ENCODE measurements at places on chromosomes 2 and 18.

DNA sequence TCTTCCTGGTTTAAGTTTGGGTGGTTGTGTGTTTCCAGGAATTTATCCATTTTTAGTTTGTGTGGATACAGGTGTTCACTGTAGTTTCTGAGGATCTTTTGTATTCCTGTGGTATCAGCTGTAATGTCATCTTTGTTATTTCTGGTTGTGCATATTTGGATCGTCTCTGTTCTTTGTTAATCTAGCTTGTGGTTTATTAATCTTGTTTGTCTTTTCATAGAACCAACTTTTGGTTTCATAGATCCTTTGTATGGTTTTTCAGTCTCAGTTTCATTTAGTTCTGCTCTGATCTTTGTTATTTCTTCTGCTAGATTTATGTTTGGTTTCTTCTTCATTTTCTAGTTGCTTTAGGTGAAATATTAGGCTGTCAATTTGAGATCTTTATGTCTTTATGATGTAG, 202.4 kb upstream of the ZSWIM2 start:
- DNase-seq = no peak

DNA sequence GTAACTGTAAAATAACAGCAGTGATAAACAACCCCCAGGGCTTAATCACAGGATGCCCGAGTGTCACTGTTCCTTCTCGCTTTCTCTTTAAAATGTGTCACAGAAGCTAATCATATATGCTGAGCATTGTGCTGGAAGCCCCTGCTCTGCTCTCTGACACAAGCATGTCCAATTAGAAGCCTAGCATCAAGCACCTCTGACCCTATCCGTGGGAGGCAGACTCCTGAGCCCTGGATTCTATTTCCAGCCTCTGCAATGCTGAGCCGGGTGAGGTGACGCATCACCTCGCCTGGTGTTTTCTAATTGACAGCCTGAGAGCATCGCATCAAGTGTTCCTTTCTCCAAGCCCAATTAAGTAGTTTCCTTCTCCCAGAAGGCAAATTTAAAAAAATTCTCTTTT, 19.7 kb upstream of the SCG2 start:
- DNase-seq = no peak

DNA sequence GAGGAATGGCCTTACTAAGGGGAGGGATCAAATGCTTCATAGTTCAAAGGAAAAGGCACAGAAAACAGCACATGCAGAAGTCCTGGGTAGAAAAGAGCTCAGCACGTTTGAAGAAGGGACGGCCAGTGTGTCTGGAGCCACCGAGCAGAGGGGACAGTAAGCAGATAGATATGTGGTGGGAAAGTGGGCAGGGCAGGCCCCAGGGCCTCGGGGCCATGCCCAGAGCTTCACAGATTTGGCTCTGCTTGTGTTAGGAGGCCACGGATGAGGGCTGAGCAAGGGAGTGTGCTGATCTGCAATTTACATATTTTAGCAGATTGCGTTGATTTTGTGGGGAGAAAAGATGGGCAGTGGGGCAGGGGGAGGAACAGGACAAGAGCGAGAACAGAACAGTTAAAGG, 343.1 kb downstream of the LPIN1 start:
- no peak for DNase-seq

DNA sequence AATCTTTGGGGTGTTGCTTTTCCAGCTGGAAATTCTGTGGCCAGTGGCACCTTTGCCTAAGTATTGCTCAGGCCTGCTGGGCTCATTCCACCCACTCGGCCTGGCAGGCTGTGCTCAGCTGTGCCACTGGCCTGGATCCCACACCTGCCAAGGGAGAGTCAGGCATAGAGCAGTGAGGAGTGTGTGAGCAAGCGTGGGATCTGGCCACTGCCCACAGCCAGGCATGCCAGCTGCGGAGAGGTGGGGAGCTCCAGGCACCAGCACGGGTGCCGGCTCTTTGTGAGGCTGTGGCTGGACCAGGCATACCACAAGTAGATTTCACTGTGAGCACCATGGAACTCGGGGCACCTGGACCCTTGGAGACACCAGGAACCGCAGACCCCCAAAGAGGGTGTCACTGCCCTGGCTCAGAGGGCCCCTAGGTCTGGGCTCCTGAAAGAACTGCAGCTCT, 118.1 kb upstream of the MAP2 start:
- no peak for DNase-seq

- no peak for DNase-seq
Measured at GRCh38 chr2:138626148-138626547, 124.6 kb downstream of the SPOPL start.

- no peak for DNase-seq
Measured at GRCh38 chr2:96213379-96213778, 4.8 kb upstream of the STARD7 start.

- no peak for DNase-seq
Measured at GRCh38 chr2:134441153-134441863, 187.4 kb downstream of the MGAT5 start.

GRCh38 chr2:5673145-5674025, 18.8 kb upstream of the SOX11 start:
- DNase-seq = no peak

GRCh38 chr2:236873636-236874035, 212.1 kb upstream of the COPS8 start:
- no peak for DNase-seq

DNA sequence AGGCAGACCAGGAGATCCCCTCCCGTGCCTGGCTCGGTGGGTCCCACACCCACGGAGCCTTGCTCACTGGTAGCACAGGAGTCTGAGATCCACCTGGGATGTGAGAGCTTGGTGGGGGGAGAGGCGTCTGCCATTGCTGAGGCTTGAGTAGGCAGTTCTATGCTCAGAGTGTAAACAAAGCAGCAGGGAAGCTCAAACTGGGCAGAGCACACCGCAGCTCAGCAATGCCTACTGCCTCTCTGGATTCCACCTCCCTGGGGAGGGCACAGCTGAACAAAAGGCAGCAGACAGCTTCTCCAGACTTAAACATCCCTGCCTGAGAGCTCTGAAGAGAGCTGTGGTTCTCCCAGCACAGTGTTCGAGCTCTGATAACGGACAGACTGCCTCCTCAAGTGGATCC, 85.1 kb downstream of the UGP2 start:
- DNase-seq = no peak

- DNase-seq = no peak
Measured at GRCh38 chr2:189548666-189549448, 31.7 kb downstream of the SLC40A1 start.

- no peak for DNase-seq
Measured at GRCh38 chr2:139386401-139386800, 606.2 kb upstream of the NXPH2 start.

DNA sequence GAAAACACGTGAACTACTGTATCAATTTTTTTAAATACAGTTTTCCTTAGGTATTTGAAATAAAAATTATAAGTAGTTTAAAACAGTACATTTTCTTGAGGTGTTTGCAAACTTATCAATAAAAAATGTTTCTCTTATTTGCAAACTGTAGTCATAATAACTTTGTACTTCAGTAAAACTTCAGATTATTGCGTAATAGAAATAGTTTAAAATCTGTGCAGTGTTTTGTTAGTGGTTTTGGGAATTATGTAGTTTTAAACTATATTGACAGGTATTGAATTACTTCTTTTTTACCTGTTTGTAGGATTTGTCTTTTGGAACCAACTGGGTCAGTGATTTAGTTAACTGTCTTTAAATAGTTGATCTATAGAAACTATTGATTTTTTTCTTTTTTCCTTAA, 7.3 kb downstream of the NAPG start:
- no peak for DNase-seq

DNA sequence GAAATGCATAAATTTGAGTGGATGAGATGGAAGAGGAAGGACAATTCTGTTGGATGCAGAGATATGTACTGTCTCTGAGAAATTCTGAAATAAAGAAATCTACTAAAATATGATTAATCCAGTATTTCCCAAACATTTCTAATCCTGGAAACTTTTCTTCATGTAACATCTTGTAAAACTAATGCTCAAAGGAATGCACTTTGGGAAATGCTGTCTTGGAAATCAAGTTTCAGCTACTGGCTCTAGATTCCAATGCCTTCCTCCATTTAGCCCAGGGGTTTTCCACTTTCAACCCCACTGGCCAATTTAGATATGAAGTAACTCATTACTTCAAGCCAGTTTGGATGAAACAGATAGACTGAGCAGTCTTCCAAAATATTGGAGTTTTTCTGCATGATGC, 355.1 kb downstream of the TXNL1 start:
- DNase-seq = no peak

DNA sequence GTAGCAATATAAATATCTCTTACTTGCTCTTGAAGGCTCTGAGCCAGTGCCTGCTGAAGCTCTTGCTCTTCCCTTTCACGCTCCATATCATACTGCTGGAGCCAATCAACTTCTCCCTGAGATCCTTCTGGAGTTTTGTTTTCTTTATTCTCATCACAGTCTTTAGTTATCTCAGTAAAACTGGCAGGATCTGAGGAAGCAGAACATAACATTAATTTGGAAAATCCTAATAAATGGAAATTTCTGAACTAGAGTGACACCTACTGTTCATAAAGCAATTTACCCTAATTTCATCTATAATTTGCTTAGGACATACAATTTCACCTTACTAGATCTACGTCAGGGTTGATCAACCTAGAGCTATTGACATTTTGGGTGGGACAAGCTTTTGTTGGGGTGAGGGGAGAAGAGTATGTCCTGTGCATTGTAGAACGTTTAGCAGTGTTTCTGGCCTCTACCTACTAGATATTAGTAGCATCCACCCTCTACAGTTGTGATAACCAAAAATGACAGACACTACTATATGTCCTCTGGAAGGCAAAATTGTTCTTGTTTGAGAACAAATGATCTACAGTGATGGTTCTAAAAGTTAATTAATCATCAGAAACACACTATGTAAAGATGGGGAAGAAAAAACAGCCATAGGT, 47.2 kb downstream of the VIL1 start:
- DNase-seq = no peak

DNA sequence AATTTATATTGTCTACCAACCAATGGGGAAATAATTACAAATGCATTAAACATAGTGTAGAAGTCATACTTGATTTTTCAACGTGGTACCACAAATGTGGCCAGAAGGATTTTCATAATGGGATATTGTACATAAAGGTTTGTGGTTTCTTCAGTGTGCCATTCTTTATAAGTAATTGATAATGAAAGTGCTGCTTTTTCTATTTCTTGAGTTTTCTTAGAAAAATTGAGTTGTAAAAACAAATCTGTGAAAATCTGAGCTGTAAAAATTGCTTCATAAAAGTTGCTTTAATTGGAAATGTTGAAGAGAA, 103.6 kb downstream of the KYNU start:
- no peak for DNase-seq

DNA sequence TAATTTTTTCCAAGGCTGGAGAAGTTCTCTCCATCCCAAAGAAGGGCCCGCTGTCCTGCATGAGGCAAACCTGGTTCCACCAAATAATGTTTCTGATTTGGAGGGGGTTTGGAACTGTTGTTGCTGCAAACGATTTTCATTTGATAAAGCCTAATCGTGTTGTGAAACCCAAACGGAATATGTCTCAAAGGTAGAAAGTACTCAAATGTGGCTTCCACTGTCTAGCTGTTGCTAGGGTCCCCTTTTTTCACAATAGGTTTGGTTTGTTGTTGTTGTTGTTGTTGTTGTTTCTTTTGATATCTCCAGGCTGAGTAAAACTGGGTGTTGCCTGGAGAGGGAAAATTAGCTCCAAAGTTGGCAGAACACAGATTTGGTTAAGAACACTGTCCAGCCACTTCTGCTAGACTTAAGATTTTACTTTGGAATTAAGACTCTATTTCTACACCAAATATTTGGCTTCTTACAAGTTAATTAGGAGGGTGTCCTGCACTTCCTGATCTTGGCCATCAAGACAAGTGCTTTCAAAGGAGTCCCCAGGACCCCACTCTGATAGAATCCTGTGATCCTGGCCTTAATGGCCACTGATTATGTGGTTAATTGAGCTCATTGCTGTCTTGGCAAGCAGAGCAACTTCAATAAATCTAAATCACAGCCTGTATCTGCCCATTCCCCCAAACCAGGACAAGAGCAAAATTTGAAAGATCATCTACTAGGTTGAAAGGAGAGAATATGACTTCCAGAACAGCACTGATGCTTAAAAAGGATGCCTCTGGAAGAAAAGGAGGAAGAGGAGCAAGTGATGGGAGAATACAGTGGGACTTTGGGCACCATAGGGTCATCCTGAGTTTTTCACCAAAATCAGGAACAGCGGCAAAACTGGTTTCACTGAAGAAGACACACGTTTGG, 3.3 kb upstream of the HOXD13 start:
- no peak for DNase-seq

DNA sequence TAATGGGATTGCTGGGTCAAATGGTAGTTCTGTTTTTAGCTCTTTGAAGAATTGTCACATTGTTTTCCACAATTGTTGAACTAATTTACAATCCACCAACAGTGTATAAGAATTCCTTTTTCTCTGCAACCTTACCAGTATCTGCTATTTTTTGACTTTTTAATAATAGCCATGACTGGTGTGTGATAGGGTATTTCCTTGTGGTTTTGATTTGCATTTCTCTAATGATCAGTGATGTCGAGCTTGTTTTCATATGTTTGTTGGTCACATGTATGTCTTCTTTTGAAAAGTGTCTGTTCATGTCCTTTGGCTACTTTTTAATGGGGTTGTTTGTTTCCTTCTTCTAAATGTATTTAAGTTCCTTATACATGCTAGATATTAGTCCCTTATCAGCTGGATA, 322.3 kb downstream of the CDH2 start:
- DNase-seq = no peak

DNA sequence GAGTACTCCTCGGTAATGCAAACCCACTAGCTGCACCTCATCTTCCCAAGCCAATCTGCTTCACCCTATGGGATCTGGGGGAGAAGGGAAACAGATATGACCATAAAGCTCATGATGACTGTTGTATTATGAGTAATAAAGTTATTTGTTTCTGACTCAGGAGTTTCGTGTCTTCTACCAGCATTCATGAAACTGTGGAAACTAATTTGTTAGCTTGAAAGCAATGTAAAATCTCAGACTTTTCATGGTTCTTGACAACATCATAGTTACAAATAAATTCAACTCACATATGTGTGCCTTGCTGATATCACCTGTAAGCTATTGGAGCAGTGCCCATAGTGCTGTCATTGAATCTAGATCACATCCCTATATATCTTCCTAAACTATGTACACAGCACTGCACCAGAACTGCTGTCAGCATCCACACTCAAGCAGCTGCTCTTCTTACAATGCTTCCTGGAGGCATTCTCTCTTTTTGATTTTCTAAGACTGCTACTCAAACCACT, 135.6 kb upstream of the KYNU start:
- DNase-seq = no peak

GRCh38 chr2:202104286-202104870, 31.3 kb downstream of the KIAA2012 start:
- no peak for DNase-seq

DNA sequence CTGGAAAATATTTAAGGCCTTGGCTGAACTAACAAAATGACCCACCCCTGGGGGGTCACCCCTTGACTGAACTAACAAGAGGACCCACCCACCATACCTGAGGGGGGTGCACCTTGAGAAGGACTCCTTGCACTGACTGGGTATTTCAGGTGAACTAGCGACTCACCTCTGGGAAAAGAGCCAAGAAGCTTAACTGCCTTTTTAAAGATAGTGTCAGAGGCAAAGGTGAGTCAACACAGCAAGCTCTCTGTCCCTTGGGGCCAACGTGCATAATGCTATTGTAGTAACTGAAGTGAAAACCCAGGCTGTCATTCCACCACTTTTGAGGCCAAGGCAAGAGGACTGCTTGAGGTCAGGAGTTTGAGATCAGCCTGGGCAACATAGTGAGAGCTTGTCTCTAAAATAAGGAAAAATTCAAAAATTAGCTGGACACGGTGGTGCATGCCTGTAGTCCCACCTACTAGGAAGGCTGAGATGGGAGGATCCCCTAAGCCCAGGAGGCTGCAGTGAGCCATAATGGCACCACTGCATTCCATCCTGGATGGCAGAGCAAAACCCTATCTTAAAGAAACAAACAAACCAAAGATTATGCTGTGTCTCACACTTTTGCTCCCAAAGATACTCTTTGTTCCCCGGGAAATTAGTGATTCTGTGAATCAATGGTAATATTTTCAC, 36.4 kb upstream of the ZCCHC2 start:
- DNase-seq = no peak

Measured in stimulated activated CD8-positive, alpha-beta memory T cell treated with anti-CD3 and anti-CD28 coated beads, Interleukin-15, amount 100 ng/mL, for 1 hour (primary cell).